T1000 (cell line): ENCODE measurements at places on chromosomes 5 and 9.

- no peak for DNase-seq
Measured at GRCh38 chr5:170437621-170438375, 48.6 kb upstream of the KCNMB1 start.

GRCh38 chr5:154406826-154407225 is 39.0 kb upstream of the SAP30L start:
- no peak for DNase-seq

DNA sequence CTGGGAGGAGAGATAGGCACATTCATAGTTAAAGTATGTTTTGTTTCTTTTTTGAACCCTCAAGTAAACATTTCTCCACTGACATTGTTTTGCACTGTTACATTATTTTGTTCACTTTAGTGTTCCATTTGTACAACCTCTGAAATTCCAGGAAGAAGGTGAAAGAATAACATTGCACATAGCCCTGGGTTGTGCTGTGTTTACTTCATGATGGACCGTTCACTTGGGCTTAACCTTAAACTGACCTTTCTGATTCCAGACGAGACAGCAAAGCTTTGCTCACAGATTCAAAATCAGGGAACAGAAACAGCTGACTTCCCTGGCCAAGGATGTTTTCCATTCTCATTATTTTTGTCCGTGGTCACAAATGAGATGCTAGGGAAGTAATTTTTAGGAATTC is 42.8 kb upstream of the GDNF start:
- DNase-seq: no peak

- DNase-seq: no peak
Measured at GRCh38 chr9:72592502-72593403, 71.3 kb downstream of the TMC1 start.

DNA sequence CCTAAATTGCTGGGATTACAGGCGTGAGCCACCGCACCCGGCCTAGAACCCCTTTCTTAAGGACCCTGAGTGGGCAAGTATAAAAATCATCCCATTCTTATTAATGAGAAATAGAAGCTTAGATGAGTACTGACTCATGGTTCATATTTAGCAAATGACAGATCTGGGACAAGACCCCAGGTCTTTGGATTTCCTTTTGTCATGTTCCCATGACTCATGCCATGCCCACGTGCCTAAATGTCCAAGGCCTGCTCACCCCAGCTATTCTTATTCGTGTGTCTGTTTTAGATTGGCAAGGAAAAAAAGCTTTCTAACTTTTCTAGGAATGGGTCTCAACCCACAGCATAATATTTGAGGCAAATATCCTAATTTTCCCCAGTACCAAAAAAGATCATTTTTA is 57.7 kb upstream of the RPS23 start:
- no peak for DNase-seq

DNA sequence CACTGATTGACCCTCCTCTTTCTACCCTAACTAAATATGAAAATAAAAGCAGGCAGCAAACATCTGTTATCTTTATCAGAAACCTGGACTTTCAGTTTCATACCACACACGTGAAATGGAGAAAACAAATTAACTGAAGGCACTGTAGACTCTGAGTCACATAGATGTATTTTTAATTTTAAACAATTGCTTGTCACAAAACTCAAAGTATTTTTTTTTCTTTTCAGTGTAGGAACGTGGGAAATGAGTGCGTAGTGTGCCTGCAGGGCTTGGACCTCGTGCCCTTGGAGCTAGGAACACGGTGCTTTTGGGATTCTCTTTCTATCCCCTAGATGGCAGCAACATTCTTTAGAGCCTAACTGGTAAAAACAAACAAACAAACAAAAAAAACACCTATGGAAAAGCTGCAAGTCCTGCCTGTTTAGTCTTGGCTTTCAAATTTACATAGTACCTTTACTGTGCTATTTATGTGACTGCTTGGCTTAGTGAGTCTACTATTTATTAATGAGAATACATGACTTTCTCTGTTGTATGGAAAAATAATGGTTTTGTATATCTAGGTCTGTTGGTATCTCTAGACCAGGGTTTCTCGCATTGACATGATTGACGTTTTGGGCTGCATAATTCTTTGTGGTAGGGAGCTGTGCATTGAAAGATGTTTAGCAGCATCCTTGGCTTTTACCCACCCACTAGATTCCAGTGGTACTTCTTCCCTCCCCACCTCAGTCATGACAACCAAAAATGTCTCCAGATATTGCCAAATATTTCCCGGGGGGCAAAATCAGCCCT is 16.8 kb upstream of the ACTBL2 start:
- no peak for DNase-seq

DNA sequence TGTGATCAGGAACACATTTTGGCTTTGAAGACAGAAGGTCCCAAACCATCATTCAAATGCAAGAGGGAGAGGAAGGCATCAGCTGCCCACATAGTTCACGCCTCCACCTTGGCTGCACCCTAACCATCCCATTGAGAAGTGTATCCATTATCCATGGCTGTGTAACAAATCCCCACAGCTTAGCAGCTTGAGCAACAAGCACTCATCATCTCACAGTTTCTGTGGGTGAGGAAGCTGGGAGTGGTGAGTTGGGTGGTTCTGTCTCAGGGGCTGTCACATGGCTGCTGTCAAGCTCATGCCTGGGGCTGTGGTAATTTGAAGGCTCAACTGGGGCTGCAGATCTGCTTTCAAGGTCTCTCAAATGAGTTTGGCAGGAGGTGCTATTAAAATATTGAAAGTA is 23.0 kb upstream of the CEP72 start:
- no peak for DNase-seq
